ENCODE measurements at places on chromosomes 1 and 21. TPM values are rescaled to one million over a fixed set of nuclear protein-coding genes. Genes with fewer than 3 reads are reported as not detected.

SMCP gene
- total RNA-seq: not detected

DNA sequence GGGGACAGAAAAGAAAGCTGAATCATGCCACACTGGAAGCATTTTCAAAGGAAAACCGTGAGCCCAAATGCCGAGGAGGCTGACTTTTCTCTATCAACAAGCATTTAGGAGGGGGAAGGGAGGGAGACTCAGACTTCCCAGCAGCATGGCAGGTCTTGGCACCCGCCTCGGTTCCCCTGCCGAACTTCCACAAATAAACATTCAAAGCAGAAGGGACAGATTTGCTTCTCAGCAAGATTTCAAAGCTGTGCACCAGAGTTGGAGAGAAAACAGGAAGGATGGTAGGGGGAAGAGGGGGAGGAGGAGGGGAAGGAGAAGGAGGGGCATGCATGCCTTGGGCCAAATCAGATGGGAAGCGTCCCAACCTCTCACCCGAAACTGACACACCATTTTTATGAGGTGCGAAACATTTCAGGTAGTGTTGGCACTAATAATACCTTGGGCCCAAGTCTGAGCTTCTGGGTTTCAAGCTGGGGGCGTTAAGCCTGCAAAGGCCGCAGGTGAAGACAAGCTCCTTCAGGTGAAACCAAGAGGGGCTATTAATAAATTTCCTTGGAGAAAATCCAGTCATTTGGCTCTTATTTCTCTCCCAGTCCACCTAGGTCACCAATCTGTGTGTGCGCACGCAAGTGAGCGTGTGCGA, 26.4 kb downstream of the ABCA4 start:
- no peak for DNase-seq

- DNase-seq: no peak
These were observed 2.2 kb downstream of the CAMK1G start for GRCh38 chr1:209585672-209586071.

LRRC52 gene
- not detected for total RNA-seq

GRCh38 chr1:103367186-103367585, 158.3 kb upstream of the RNPC3 start:
- no peak for DNase-seq

Data from activated CD4-positive, alpha-beta T cell treated with anti-CD3 and anti-CD28 coated beads, Interleukin-2, amount 10 ng/mL, durations not matched to agents 7 days and 5 days (primary cell).